ENCODE measurements at places on chromosomes 4 and X.

GRCh38 chr4:15149839-15150592 is 147.7 kb downstream of the CPEB2 start:
- no peak for DNase-seq
- H3K27me3 ChIP-seq = no peaks in the 10 kb centered on the region
- peaks cover 11% of the 10 kb centered on the region for H3K4me1 ChIP-seq
- no peak overlapping the region for H3K4me3 ChIP-seq

DNA sequence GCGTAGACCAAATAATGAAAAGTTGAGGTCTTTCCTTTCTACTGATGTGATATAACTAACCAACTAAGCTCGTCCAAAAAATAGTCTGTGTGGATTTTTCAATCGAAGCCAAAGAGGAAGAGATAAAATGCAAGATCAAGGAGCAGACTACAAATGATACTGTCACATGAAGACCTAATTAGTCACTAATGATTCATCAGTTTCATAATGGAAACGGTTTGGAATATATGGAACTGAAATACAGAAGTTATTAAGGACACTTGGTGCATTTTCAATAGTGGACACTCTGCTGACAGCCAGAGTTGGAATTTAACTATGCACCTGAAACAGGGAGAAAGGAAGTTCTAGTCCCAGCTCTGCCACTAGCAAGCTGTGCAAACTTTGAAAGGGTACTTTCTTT is 119.8 kb downstream of the GUCY2F start:
- H3K4me1 ChIP-seq = no peaks in the 10 kb centered on the region
- H3K27me3 ChIP-seq = no peaks in the 10 kb centered on the region
- no peaks in the 10 kb centered on the region for H3K36me3 ChIP-seq
- no peak overlapping the region for H3K4me3 ChIP-seq
- H3K27ac ChIP-seq = no peak overlapping the region
- no peak for DNase-seq

DNA sequence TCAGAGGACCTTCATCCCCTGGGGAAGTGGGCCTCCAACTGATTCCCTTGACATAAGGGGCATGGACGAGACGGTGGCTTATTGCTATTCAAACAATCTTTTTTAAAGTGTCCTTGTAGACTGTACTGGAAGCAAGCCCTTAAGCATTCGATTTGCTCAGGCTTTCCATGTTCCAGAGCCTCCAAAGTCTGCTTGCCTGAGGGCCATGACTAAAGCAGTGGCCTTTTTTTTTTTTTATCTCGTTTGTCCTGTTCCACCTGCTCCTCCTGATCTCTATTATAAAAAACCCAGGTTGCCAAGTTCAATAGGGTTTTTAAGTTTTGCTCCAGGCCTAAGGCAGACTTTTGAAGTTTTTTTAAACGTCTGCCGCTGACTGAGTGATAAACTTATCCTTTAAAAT is 103.7 kb upstream of the AADAT start:
- no peak for DNase-seq
- H3K36me3 ChIP-seq = no peaks in the 10 kb centered on the region
- H3K27me3 ChIP-seq = no peaks in the 10 kb centered on the region
- no peak overlapping the region for H3K4me3 ChIP-seq

- H3K4me1 ChIP-seq = peaks cover 9% of the 10 kb centered on the region
- H3K4me3 ChIP-seq = no peak overlapping the region
- H3K27ac ChIP-seq = no peak overlapping the region
- no peaks in the 10 kb centered on the region for H3K27me3 ChIP-seq
- DNase-seq = no peak
- H3K36me3 ChIP-seq = no peaks in the 10 kb centered on the region
These were observed 129.4 kb downstream of the RASL11B start for GRCh38 chr4:52991472-52991871.

- H3K4me1 ChIP-seq = no peaks in the 10 kb centered on the region
- no peaks in the 10 kb centered on the region for H3K27me3 ChIP-seq
- DNase-seq = no peak
- H3K4me3 ChIP-seq = no peak overlapping the region
These were observed 3.7 kb downstream of the STATH start for GRCh38 chr4:69999420-69999819.

Data from RWPE2 (cell line).